ENCODE measurements at places on chromosomes 7 and 10.

DNA sequence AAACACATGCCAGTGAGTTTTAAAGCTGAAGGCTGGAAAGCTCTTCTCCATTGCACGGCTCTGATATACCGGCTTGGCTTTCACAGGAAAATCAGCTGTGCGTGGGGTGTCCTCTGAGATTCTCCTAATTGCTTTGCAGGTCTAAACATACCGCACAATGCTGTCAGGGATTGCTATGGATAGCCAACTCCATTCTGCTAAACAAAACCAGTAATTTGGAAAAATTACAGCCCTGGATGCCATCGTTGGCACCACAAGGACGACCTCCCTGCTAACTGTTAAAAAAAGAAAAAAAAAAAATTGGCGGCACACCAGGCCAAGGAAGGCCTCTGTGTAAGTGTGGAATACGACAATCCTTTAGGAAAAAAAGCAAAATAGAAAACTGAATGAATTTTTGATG is 118.6 kb upstream of the ADARB2 start:
- no peak for DNase-seq

DNA sequence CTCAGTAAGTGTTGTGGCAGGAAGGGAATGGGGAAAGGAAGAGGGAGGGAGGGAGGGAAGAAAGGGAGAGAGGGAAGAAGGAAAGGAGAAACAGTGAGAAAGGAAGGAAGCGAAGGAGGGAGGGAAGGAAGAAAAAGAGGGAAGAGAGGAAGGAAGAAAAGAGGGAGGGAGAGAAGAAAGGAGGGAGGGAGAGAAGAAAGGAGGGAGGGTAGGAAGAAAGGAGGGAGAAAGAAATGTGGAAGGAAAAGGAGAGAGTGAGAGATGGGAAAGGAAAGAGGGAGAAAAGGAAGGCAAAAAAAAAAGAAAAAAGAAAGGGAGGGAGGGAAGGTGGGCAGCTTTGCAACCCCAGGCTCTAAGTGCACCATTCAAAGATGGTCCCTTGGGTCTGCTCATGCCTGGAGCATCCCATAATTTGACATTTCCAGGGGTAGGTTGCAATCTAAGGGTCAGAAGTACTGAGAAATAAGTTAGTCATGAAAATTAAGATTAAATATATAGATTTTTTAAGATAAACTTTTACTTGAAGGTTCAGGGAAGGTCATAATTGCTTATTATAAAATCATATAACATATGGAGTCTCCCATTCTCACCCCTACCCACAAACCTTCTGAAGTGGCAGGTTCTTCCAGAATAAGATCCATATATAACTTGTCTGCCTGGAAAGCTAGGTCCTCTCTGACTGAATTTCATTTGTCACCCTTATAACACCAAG is 249.2 kb downstream of the PLXNA4 start:
- DNase-seq = no peak

GRCh38 chr7:44111761-44112160 is 7.6 kb downstream of the AEBP1 start:
- DNase-seq = no peak

- peak; percentile 79 for DNase-seq
Observed at GRCh38 chr7:84701524-84702306, 485.1 kb downstream of the SEMA3D start.

GRCh38 chr10:60942788-60943315 is 1.1 kb downstream of the RHOBTB1 start:
- peak; percentile 63 for DNase-seq

DNA sequence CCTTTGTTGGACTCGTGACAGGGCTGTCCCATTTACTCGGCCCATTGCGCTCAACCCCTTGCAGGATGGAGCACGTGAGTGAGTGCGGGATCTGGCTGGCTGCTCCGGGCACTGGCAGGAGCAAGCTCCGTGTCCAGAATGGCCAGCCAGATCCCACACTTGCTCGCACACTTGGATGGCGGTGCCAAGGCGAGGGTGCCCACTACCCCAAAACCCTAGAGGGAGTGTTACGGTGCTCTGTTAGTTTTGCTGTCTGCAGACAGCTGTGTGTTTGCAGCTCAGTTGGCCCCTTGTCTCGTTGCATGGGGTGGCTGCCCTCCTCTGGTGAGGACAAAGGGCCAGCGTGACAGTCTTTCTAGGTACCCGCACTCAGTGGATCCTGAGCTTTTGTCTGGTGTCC is 34.2 kb downstream of the ZNF487 start:
- DNase-seq = no peak

GRCh38 chr10:126777714-126778113 is 107.2 kb upstream of the C10orf90 start:
- DNase-seq = no peak

GRCh38 chr7:143048827-143049226 is 3.3 kb upstream of the OR6V1 start:
- no peak for DNase-seq

DNA sequence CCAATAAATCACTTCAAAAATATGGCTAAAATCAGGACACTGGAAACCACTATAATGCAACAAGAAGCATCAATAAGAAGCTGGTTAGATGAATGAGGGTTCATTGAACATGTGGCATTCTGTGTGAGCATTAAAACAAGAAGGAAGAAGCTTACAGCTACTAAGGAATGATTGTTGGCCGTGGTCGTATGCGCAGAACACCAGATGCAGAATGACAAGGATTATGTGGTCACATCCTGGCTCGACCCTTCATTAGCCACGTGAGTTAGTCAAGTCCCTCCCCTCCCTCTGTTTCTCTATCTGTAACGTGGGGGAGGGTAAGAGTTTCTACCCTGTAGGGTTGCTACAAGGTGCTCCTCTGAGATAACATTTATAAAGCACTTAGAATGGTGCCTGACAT is 174.3 kb downstream of the ADAM12 start:
- peak; percentile 33 for DNase-seq

GRCh38 chr7:38123494-38123893 is 54.6 kb upstream of the STARD3NL start:
- DNase-seq = no peak

GRCh38 chr10:47374611-47375536 is 9.2 kb downstream of the ZNF488 start:
- DNase-seq = peak; percentile 60

GRCh38 chr7:128271471-128271941 is 30.4 kb downstream of the LEP start:
- DNase-seq = no peak

GRCh38 chr10:21497177-21497807 is 28.2 kb downstream of the SKIDA1 start:
- peak; percentile 84 for DNase-seq

GRCh38 chr7:87380905-87381304 is 35.4 kb downstream of the CROT start:
- no peak for DNase-seq

DNA sequence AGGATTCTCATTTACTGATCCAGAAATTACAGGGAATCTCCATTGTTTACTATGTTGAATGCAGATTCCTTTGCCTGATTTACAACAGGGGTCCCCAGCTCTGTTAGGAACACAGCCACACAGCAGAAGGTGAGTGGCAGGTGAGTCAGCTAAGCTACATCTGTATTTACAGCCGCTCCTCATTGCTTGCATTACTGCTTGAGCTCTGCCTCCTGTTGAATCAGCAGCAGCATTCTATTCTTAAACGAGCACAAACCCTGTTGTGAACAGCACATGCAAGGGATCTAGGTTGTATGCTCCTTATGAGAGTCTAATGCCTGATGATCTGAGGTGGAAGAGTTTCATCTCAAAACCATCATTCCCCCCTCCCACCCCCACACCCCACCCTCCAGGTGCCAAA is 23.3 kb upstream of the CELF2 start:
- no peak for DNase-seq

- DNase-seq = no peak
Observed at GRCh38 chr7:20232848-20233247, 15.7 kb upstream of the MACC1 start.

DNA sequence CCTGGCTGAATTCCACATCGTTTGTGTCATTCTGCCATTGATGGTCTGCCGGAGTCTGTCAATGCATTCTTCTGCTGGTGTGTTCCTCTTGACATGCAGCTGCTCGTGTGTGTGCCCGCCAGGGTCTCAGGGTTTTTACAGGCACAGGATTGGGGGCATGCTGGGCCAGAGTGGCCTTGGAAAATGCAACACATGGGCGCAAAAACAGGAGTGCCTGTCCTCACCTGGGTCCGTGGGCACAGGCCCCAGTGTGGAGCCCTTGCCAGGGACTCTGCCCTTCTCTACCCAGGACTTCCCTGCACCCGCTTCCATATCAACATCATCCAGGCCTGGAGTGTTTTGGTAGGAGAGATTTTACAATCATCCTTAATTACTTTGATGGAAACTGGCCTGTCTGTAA is 340.7 kb downstream of the KIF20B start:
- DNase-seq = no peak

GRCh38 chr7:143008007-143008901 is 18.7 kb downstream of the OR9A2 start:
- peak; percentile 58 for DNase-seq

- DNase-seq = peak; percentile 38
Observed at GRCh38 chr7:22945584-22945983, 68.3 kb downstream of the HYCC1 start.

- DNase-seq = no peak
Observed at GRCh38 chr10:61135276-61135721, 191.3 kb upstream of the RHOBTB1 start.

DNA sequence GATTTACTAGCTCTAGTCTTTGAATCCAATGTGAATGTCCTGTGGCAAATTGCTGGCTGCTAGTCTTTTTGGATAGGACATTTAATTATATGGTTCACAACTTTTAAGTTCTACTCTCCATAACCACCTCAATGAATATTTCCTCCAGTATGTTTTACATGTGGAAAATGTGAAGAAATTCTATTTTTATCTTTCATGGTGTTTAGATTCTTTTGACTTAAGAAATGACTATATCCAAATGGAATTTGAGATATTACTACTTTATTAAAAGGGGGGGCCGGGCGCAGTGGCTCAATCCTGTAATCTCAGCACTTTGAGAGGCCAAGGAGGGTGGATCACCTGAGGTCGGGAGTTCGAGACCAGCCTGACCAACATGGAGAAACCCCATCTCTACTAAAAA is 202.0 kb downstream of the ARL4A start:
- DNase-seq = peak; percentile 50

GRCh38 chr10:76281659-76282058 is 850.2 kb downstream of the LRMDA start:
- DNase-seq = no peak

- peak; percentile 35 for DNase-seq
Observed at GRCh38 chr7:91636129-91636724, 244.3 kb downstream of the MTERF1 start.

- no peak for DNase-seq
Observed at GRCh38 chr7:123994449-123994848, 38.4 kb downstream of the TMEM229A start.

- no peak for DNase-seq
Observed at GRCh38 chr10:24993237-24993958, 22.6 kb downstream of the ENKUR start.

DNA sequence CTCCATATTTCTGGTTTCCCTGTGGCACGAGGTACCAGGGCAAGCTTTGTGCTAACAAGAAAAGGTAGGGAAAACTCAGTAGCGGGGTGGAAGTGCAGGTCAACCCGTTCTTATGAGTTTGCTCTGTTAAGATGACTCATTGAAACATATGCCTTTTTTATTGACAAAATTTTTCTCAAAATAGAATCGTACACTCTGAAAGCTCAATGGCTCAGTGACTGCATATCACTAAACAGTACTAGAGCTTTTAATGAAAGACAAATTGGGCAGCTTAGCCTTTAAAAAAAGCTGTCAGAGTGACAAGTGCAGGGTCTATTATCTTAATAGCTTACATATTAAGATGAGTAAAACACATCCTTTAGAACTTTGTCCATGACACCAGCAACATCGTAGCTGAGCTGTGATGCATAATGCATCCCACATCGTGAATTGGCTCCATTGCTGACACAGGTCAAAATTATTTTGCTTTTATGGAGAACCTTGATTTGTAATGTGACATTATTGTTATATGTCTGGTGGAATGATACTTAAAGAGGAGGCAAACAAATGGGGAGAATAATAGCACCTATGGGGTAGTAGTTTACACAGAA is 264.4 kb downstream of the ETV1 start:
- no peak for DNase-seq

- no peak for DNase-seq
Observed at GRCh38 chr7:72524037-72524436, 111.9 kb upstream of the CALN1 start.

DNA sequence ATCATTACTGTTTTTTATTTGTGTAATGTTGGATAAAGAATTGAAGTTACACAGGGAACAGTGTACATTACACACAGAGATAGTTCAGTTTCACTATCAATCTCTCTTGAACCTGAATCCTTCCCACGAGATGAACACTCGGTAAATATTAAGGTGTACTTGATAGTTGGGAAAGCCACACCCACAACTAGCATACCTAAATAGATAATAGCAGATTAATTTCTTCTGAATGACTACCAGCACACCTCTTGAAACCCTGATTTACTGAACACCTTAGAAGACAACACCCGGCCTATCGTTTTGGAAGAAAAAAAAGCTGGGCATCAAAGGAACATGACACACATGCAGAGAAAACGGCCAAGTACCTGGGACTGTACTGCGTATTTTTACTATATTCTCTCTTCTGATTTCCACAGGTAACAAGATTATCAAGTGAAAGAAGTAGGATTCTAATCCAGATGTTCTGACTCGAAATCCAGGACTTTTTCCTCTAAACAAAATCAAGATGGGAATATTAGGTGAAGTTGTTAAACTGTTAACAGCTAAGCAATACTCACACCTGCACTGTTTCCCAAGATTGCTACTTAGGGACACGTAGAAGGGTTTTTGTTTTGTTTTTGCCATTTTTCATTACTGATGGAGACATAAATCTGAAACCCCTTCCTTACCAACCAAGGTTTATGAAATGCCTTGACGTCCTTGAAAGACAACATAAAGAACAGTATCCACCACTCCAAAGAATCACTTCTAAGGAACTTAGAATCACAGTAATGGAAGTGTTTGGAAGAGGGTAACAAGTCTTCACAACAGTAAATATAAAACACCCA is 1.0 kb downstream of the CCDC186 start:
- no peak for DNase-seq

DNA sequence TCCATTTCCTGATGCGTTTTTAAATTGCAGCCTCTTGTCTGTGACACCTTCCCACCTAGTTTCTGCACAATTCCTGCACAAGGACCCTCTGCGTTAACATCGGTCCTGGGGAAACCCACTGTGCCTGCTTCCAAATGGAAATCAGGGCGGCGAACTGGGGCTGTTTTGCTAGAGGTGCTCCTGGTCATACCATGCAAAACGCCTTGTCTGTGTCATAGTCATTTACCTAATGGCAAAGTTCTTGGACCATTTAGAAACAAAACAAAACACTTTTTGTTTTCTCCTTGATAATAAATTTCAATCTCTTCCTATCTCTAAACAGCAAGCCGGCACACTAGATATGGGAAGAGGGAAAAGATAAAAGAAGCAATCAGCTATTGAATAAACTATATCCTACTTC is 206.9 kb upstream of the KLF14 start:
- DNase-seq = no peak

DNA sequence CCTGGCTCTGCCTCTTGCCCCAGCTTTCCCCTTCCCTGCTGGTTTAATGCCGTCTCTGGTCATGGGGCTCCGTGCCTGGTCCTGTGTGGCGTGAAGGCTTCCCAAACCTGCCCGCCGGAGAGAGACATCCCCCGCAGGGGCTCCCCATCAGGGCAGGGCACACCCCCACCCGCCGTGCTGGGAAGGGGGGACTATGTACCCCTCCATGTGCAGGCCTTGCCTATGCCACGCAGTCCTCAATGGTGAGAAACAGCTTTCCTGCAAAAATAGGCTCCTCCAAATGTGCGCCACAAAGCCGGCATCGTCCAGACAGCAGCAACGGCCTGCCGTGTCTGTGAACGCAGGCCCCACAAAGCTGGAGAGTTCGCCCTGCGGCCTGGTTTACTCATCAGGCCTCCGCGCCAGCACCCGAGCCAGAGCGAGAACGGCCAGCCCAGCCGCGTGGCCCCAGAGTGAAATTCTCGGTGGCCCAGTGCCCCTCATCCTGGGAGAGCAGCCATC is 313.4 kb downstream of the DNAJB6 start:
- DNase-seq = no peak

All from fibroblast of upper back skin (primary cell).